ENCODE measurements at places on chromosomes 5 and 9.

- DNase-seq: no peak
Observed at GRCh38 chr9:4566806-4567205, 76.5 kb downstream of the SLC1A1 start.

DNA sequence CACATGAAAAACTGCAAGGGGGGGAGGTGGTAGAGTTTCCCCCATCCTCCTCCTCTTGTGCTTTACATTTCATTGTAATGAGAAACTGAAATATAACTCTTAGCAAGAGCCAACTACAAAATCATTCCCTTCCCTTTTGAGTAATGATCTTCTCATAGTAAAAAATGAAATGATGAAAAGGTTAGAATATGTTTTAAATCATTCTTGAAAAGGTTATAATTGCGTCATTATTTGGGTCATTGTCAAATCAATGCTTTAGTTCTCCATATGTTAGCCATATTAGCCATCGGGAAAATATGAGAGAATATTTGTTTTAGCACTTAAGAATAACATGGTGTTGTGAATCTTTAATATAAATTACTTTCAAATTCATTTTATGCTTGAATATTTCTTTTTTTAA, 1185.0 kb upstream of the CDH18 start:
- DNase-seq: no peak

DNA sequence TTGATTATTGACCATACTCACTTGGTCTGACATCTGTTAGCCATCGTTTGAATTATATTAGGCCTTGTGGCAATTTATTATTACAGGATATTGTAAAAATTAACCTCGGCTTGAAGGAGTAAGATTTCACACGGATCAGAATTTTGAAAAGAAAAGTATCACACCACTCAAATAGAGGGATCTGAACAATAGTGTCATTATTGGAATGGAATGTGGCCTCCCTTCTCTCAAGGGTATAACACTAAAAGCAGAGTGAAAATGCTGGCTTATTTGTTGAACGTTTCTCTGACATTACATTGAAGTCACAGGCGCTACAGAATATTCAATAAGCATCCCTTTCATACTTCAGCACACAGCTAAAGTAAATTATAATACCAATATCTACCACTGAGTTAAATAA, 509.3 kb downstream of the CTNND2 start:
- no peak for DNase-seq

- no peak for DNase-seq
Observed at GRCh38 chr9:103068753-103069152, 73.6 kb downstream of the CYLC2 start.

DNA sequence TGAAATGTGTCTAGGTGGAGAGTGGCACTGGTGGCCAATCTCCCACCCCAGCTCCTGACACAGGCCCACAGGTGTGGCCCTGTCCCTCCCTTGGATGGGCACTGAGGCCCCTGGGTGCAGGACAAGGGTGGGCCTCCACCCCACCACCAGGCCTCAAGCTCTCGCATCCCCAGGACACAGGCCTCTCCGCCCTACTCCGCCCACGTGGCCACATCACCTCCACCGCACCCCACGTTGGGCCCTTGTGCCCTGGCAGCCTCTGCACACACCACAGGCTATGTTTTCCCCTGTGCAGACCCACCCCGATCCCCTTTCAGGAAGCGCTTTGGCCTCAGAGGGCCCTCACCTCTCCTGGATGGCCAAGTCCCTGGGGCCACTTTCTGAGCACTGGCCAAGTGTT, 54.7 kb downstream of the SECISBP2 start:
- DNase-seq: peak; percentile 17

GRCh38 chr5:176371621-176372539, 6.6 kb downstream of the ARL10 start:
- no peak for DNase-seq

GRCh38 chr5:104793755-104794080, 1231.1 kb upstream of the NUDT12 start:
- no peak for DNase-seq

DNA sequence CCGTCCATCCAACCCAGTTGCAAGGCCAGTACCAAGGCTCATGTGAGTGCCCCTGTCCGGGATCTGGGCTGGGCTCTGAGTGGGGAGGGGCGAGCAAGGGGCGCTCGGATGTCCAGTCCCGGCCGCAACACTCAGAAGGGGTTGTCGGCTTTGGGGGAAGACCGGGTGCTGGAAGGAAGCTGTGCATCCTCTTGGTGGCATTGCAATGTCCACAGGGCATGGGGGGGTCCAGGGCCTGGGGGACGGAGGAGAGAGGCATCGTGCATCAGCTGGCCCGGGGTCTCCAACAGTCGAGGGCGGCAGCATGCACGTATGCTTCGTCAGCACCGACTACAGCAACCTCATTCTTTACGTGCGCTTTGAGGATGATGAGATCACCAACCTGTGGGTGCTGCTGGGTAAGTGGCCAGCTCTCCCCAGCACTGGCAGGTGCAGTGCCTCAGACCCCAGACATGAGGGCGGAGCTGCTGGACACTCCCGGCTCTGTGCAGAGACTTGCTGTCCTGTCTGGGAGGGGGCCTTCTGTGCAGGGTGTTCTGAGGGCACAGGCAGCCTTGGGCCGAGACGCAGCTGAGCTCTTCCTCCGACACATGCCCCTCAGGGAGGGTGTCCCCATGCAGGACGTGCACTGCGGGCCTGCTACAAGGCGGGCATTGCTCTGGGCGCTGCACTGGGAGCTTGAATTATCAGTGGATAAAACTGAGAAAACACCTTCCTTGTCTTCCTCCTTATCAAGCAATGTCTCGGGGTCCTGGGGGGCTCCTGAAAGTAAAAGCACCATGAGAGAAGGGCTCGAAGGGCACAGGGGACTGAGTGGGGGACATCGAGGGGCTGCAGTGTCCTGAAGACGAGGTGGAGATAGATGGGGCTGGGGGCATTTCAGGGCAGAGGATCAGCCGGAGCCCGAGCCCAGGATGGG, 22.5 kb downstream of the GLT6D1 start:
- no peak for DNase-seq
